Coronary artery (tissue), 2 donors: ENCODE measurements at places on chromosomes 4 and X.
A peak's percentile ranks its signal among the peaks of the same experiment; 100 is the strongest.

GRCh38 chr4:129641179-129641578 lies 545.2 kb downstream of the C4orf33 start:
- DNase-seq: no peak

DNA sequence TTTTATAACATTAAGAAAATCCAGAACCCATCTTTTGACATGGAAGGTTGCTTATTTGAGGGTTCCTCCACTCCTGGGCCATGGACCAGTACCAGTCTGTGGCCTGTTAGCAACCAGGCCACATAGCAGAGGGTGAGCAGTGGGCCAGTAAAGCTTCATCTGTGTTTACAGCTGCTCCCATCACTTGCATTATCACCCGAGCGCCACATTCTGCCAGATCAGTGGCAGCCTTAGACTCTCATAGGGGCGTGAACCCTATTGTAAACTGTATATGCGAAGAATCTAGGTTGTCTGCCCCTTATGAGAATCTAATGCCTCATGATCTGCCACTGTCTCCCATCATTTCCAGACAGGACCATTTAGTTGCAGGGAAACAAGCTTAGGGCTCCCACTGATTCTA lies 58.6 kb downstream of the NDST4 start:
- no peak for DNase-seq

DNA sequence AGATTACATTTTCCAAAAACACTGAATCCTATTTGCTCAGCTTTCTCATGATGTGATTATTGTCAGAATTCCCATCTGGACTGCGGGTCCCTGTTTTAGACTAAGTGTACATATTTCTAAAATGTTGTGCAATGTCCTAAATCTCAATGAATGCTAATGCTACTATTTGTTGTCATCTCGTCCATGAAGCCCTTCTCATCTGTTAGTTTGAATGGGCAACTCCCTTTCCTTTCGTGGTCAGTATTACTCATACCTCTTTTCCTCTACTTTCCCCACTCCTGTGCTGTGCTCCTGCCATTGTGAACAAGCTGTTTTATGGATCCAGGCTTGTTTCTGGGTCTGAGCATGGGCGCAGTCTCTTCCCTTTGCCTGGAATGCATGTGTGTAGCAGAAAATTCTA lies 91.0 kb downstream of the MID1 start:
- DNase-seq: no peak

- peak; percentile 71 for DNase-seq
These were observed at the start of gene TRAM1L1 for GRCh38 chr4:117084866-117085701. TSS of gene TRAM1L1 (minus strand) at chr4:117085576. CDS start at chr4:117085393, 183 bp downstream.

- no peak for DNase-seq
These were observed 853.8 kb upstream of the INTU start for GRCh38 chr4:126779001-126779400.

DNA sequence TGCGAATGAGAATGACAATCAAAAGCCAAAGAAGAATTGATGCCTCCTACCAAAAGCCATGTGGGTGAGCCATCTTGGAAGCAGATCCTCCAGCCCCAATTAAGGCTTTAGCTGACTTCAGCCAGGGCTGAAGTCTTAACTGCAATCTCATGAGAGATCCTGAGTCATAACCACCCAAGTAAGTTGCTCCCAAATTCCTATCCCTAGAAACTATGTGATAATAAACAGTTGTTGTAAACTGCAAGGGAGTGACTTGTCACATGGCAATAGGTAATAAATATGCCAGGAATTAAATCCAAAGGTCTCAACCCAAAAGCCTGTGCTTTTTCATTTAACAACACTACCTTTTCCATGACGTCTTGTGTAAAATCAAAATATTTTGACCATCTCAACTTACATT lies 154.2 kb upstream of the TBL1X start:
- DNase-seq: no peak

- DNase-seq: no peak
These were observed 12.5 kb upstream of the FAM13A start for GRCh38 chr4:89069481-89069880.

GRCh38 chr4:54992266-54992665 lies 133.1 kb downstream of the KDR start:
- DNase-seq: no peak

DNA sequence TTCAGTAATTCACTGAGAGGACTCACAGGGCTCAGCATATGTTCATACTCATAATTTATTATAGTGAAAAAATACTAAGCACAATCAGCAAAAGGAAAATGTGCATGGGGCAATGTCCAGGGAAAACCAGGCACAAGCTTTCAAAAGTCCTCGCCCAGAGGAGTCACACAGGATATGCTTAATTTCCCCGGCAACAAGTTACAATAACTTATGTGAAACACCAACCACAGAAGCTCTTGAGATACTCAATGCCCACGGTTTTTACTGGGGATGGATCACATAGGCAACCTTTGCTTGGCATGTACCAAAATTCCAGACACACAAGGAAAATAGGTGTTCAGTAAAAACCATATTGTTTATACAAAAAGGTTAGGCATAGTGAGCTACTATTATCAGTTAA lies 38.5 kb upstream of the STPG2 start:
- DNase-seq: no peak

- no peak for DNase-seq
These were observed 426 bp upstream of the XIAP start for GRCh38 chrX:123859409-123859845.

- DNase-seq: no peak
These were observed 4.8 kb upstream of the NHS start for GRCh38 chrX:17370191-17370590.

DNA sequence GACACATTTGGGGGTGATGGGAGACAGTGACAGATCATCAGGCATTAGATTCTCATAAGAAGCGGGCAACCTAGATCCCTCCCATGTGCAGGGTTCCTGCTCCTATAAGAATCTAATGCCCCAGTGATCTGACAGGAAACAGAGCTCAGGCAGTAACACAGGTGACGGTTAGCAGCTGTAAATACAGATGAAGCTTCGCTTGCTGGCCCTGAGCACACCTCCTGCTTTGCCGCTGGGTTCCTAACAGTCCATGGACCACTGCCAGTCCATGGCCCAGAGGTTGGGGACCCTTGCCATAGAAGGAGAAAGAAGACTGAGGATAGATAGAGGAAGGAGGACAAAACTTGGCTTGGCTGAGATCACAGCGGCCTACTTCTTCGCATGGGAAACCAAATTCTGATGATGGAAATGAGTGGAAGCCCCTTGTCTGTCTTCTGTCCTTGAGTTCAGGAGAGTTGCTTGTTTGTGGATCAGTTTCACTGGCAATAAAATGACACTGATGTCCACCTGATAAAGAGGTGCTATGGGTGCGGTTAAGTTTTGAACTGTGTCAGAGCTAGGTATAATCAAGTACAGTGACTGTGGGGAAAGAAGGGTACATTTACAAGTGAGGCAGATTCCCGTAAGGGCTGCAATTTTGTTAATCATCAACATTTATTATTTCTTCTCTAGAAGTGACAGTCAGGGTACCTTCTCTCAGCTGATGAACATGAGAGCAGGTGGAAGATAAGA lies 1.7 kb upstream of the TIFA start:
- DNase-seq: no peak

DNA sequence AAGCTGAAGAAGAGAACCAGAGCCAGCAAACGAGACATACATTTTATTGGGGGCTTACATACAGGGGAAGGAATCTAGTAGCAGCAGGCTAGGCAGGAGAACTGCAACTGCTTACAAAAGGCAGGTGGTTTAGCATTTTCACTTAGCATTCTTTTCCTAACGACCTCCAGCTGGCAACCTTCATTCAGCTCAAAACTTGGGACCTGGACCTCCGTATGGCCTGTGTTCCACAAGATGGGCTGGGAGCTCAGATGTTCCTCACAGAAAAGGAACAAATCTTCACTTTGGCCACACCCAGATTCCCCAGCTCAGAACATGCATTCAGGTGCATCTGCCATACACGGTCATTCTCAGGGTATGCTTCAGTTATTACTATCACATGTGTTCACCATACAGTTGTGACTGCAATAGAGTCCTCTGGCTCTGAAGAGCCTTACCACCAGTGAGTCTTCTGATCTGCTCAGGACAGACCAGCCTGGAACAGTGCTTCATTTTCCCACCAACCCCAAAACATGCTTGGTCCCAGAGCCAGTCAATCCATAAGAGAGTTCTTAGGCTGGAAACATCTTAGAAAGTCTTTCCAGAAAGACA lies 29.6 kb upstream of the AP1AR start:
- DNase-seq: no peak

DNA sequence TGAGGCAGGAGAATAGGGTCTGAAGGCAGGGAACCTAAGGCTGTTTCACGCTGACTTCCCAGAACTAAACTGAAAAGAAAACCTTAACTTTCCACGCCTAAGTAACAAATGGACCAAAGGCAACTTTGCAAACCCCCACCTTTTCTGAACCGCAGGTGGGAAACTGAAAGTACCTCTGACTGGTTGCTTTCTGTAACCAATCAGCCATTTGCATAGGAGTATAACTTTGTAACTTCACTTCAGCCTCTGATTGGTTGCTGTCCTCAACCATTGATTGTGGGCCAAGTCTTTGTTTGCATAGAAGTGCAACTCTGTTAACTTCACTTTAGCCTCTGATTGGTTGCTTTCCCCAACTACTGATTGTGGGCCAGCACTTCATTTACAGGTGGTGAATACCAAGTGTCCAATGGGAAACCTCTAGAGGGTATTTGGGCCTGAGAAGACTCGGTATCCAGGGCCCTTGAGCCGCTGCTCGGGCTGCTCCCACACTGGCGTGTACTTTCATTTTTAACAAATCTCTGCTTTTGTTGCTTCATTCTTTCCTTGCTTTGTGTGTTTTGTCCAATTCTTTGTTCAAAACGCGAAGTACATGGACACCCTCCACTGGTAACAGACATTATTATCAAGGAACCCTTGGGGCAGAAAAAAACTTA lies 121.6 kb upstream of the CBR4 start:
- no peak for DNase-seq

- DNase-seq: no peak
These were observed 113.5 kb upstream of the TTC29 start for GRCh38 chr4:147059064-147059731.

DNA sequence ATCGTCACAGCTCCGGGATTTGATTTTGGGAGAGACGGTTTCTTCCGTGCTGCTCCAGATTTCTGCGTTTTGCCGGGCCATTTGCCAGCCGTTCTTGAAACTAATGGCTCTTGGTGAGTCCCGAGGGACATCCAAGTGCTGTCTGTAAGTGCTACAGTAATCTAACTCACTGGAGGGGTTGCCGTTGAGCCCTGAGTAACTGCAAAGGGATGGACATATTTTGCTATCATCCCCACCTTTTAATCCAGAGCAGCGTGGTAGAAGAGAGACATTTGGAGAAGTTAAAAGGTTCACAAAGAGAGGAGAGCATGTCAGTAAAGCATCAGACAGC lies 88.9 kb upstream of the PDLIM3 start:
- DNase-seq: no peak

GRCh38 chr4:92182736-92183407 lies 120.9 kb upstream of the GRID2 start:
- no peak for DNase-seq

DNA sequence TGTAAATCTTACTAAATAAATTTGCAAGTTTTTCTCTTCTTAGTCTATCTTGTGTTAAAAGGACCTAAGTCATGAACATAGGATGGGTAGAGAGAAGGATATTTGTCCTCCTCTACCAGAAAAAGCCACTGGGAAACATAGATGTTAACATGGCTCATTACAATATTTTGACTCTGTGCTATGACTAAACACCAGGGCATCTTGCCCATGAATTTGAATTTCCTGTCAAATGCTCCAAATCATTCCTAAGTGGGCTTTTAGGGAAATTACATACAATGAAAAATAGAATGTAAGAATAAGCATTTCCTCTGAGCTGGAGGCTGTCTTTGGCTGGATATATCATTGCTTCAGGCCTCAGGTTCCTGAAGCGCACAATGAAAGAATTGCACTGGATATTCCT lies 39.1 kb downstream of the ANOS1 start:
- no peak for DNase-seq
